Mucosa of descending colon (tissue), 3 donors: ENCODE measurements at places on chromosomes 3 and 15. TPM values are rescaled to one million over a fixed set of nuclear protein-coding genes. Genes with fewer than 3 reads are reported as not detected.

The SLC28A2 gene
- 1.2 TPM for total RNA-seq

The B3GNT5 gene
- 80.1 TPM for total RNA-seq

The ITGA11 gene
- total RNA-seq, result 1.8 TPM

The ZNF80 gene
- total RNA-seq, result 0.19 TPM

The CEP19 gene
- total RNA-seq, result 0.23 TPM
